Right renal cortex interstitium (tissue), 3 donors: ENCODE measurements at places on chromosomes 16 and 17. TPM values are rescaled to one million over a fixed set of nuclear protein-coding genes. Genes with fewer than 3 reads are reported as not detected.

Gene PRDM7
- polyA plus RNA-seq = 0.11 TPM

Gene HBA1
- 589 TPM for polyA plus RNA-seq

Gene CAPNS2
- polyA plus RNA-seq = not detected

Gene CFAP52
- 2.6 TPM for polyA plus RNA-seq

Gene CACNA1G
- polyA plus RNA-seq = 6.1 TPM

Gene KIF19
- polyA plus RNA-seq = 0.54 TPM

Gene TBX2
- 56.1 TPM for polyA plus RNA-seq

Gene IRX5
- polyA plus RNA-seq = 6.8 TPM
